ENCODE measurements at places on chromosomes 6 and 20.

- no peaks in the 10 kb centered on the region for H3K27me3 ChIP-seq
- no peak overlapping the region for H3K4me3 ChIP-seq
- peaks cover 8% of the 10 kb centered on the region for H3K4me1 ChIP-seq
- no peak overlapping the region for H3K27ac ChIP-seq
These were observed 2.9 kb downstream of the BIRC7 start for GRCh38 chr20:63238514-63239125.

- no peak for DNase-seq
- H3K4me1 ChIP-seq = no peaks in the 10 kb centered on the region
- H3K4me3 ChIP-seq = no peak overlapping the region
- no peaks in the 10 kb centered on the region for H3K36me3 ChIP-seq
- H3K27me3 ChIP-seq = peaks cover 2% of the 10 kb centered on the region
These were observed 72.0 kb upstream of the BACH2 start for GRCh38 chr6:90368601-90369000.

DNA sequence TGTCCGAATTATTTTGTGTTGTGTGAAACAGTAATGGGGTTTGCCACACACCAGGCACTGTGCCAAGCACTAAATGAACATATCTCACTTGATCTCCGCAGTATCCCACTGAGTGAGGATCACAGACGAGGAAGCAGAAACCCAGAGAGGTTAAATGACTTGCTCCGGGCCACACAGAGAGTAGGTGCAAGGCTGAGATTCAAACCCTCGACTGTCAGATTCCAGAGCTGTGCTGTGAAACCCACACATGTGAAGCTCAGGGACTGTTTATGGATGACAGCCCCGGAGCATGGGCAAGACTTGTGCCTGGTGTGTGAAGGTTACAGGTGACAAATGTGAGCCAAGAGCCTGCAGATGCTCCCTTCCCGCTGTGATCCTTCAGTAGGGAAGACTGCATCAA, 87.8 kb upstream of the SIRPA start:
- H3K27ac ChIP-seq = no peak overlapping the region
- peaks cover 6% of the 10 kb centered on the region for H3K4me1 ChIP-seq
- H3K4me3 ChIP-seq = no peak overlapping the region
- H3K36me3 ChIP-seq = no peaks in the 10 kb centered on the region
- DNase-seq = no peak

GRCh38 chr6:167898673-167899311, 72.1 kb downstream of the AFDN start:
- no peaks in the 10 kb centered on the region for H3K4me1 ChIP-seq
- no peaks in the 10 kb centered on the region for H3K27me3 ChIP-seq
- no peaks in the 10 kb centered on the region for H3K36me3 ChIP-seq
- DNase-seq = no peak
- no peak overlapping the region for H3K27ac ChIP-seq

GRCh38 chr6:79718509-79719247, 87.5 kb downstream of the SH3BGRL2 start:
- H3K4me3 ChIP-seq = no peak overlapping the region
- H3K4me1 ChIP-seq = no peaks in the 10 kb centered on the region
- DNase-seq = no peak
- H3K27ac ChIP-seq = no peak overlapping the region
- no peaks in the 10 kb centered on the region for H3K36me3 ChIP-seq
- H3K27me3 ChIP-seq = no peaks in the 10 kb centered on the region

- H3K4me1 ChIP-seq = no peaks in the 10 kb centered on the region
- no peaks in the 10 kb centered on the region for H3K36me3 ChIP-seq
- no peak overlapping the region for H3K4me3 ChIP-seq
- no peak for DNase-seq
- H3K27ac ChIP-seq = no peak overlapping the region
These were observed 17.5 kb downstream of the PTK7 start for GRCh38 chr6:43093436-43094289.

DNA sequence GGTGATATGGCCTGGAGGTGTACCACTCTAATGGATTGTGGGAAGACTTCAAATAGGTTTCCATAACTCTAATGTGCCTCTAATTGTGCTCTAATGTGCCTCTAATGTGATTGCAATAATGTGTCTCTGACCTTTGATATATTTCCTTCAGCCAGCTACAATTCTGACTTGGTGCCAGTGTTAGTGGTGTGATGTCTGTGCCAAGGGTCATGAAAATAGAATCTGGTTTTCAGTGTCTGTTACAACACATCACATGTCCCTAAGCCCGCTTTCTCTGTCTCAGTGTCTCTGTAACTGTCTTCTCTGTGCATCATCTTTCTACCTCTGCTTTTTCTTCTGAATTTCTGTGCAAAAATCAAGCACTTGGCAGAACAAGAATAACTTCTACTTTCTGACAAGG, 77.2 kb upstream of the ECI2 start:
- no peak for DNase-seq
- no peaks in the 10 kb centered on the region for H3K27me3 ChIP-seq
- no peaks in the 10 kb centered on the region for H3K36me3 ChIP-seq
- H3K4me1 ChIP-seq = no peaks in the 10 kb centered on the region

DNA sequence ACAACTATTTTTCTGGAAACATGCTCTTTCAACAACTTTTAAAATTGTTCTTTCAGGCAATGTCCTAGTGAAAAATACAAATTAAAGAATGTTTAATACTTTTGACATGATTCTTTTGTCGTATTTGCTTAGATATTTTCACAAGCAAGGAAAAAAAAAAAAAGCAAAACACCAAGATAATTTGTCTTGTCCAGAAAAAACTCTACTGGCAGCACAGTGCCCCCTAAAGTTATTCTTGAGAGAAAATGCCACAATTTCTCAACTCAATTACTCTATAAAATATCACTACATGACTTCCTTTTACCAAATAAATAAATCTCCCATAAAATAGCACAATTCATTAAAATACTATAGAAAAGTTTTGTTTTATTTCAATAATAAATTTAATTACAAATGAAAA, 652.5 kb upstream of the EPHA7 start:
- H3K27ac ChIP-seq = no peak overlapping the region
- H3K36me3 ChIP-seq = no peaks in the 10 kb centered on the region
- H3K4me3 ChIP-seq = no peak overlapping the region
- DNase-seq = no peak
- H3K27me3 ChIP-seq = no peaks in the 10 kb centered on the region

DNA sequence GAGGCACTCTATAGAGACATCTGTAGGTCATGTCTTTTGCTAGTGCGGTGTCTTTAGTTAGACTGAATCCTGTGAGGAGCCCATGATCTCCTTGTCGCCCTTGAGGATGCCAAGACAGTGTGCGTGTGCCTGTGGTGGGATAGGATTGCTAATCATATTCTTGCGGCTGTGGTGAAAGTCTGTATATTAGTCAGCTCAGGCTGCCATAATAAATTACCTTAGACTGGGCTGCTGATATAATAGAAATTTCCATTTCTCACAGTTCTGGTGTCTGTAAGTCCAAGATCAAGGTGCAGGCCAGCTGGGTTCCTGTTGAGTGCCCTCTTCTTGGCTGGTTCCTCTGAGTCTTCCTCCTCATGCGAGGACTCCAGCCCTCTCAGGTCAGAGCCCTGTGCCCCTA, 141.2 kb downstream of the JARID2 start:
- no peak overlapping the region for H3K27ac ChIP-seq
- no peak for DNase-seq

DNA sequence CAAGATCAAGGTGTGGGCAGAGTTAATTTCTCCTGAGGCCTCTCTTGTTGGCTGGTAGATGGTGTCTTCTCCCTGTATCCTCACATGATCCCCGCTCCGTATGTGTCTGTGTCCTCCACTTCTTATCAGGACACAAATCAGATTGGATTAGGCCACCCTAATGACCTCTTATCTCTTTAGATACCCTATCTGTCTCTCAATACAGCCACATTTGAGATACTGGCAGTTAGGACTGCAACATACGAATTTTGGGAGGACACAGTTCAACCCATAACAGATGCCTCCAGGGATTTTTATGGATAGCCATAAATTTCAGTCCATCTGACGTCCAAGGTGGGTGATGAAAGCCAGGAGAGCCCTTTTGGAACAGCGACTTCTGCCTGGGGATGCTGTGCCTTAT, 369.0 kb downstream of the NRN1 start:
- no peaks in the 10 kb centered on the region for H3K4me1 ChIP-seq
- no peak overlapping the region for H3K4me3 ChIP-seq
- H3K27me3 ChIP-seq = no peaks in the 10 kb centered on the region
- H3K36me3 ChIP-seq = no peaks in the 10 kb centered on the region

DNA sequence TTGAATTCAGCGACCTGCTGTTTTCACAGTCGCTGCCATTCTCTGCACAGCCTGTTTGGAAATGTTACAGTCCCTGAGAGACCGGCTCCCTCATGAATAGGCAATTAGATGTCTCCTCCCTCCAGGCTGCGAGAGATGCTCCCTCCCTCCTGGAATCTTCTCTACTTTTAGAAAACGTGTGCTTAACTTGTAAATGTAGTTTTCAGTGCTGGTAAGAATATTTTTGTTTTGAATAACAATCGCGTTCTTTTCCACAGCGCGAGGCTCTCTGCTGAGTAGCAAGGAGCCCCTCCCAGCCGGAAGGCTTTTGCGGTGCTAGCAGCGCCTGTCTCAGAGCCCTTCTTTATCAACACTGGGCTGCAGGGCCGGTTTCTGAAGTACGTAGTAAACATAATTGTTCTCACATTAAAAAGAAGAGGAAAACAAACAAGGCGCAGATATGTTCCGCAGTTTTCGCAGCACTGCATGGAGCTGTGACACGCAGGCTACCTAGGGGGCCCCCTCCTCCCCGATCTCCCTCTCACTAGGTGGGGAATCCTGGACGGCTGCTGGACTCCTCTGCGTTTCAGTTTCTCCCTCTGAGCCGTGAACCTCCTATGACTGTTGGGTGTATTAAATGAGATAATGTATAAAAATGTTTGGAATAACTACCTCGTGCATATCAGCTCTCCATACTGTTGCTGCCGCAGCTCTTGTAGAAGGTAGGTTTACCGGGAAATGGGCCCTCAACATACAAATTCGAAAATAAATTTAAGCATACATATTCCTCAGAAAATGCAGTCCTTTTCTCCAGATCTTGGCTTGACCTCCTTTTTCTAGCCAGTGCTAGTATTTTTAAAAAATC, 79.0 kb upstream of the SPACA1 start:
- H3K36me3 ChIP-seq = no peaks in the 10 kb centered on the region
- peaks cover 7% of the 10 kb centered on the region for H3K27me3 ChIP-seq
- H3K27ac ChIP-seq = no peak overlapping the region
- DNase-seq = no peak
- no peak overlapping the region for H3K4me3 ChIP-seq
- no peaks in the 10 kb centered on the region for H3K4me1 ChIP-seq

Data from effector memory CD4-positive, alpha-beta T cell (primary cell).